ENCODE measurements at places on chromosomes 11 and 22.

DNA sequence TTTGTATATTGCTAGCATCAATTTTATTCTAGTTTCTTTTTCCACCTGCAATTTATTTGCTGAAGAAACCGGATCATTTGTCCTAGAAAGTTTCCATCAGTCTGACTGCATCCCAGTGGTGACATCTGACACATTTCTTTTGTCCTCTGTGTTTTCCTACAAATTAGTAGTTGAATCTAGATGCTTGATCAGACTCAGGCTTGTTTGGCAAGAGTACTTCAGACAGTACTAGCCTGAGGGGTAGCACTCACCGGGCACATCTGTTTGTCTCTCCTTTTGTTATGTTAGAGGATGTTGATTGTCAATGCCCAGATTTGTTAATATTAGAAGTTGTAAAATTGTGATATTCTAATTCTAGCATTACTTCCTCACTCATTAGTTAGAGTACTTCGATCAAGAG, 204.8 kb downstream of the SWAP70 start:
- DNase-seq = no peak

- DNase-seq = no peak
Observed at GRCh38 chr11:96397863-96398262, 8.1 kb downstream of the JRKL start.

DNA sequence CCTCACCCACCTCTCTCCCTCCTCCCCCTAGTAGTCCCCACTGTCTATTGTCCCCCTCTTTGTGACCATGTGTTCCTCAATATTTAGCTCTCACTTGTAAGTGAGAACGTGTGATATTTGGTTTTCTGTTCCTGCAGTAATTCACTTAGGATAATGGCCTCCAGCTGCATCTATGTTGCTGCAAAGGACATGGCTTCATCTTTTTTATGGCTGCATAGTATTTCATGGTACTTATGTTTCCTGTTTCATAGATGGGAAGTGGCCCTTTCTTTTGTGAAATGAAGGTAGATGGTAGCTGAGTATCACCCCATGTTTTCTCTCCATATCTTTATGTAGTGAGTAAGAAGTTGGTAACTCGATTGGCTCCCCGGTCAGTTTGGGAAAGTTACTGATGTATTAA, 66.6 kb upstream of the CREB3L1 start:
- no peak for DNase-seq

- peak; percentile 46 for DNase-seq
Observed at GRCh38 chr11:118223992-118224391, 819 bp downstream of the JAML start.

- no peak for DNase-seq
Observed at GRCh38 chr11:72570893-72571661, 103.1 kb downstream of the PDE2A start.

DNA sequence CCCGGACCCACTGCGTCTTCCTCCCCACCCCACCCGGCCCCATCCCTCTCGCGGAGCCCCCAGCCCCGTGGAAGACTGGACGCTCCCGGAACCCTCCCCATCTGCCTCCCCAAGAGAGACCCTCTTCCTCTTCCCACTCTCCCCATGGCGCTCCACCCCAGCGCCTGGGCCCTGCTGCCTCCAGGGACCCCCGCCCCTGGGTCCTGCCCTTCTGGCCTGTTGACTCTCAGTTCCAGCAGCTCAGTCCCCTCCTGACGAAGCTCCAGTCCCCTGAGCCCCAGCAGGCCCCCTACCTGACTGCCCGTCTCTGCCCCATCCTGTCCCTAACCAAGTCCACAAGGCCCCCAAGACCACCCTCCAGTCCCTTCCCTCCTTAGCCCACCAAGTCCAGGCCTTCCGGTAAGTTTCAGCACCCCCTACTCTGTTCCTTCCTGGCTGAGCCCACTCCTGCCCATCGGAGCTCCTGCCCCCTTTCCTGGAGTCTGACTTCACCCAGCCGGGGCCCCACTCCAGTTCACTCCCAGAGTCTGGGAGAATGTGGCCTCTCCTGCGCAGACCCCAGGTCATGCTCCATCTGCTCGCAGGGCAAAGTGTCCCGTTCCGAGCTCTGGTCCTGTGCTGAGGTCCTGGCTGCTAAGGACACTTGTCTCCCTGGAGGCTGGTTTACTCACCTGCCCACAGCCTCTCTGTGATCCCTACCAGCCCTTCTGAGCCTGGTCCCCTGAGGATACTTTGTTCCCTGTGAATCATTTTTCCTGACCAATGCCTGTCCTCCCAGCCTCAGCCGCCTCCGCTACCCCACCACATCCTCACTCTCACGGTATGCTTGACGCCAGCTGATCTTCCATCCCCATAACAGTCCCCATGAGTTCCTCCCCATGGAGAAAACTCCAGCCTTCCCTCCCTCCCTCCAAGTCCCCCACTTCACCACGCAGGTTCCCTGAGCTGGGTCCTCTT, 722 bp downstream of the IFITM10 start:
- DNase-seq = no peak
